Effector CD8-positive, alpha-beta T cell (primary cell): ENCODE measurements at places on chromosomes 2 and 18.

GRCh38 chr18:47731276-47731675 is 199.2 kb downstream of the SMAD2 start:
- no peak for DNase-seq

DNA sequence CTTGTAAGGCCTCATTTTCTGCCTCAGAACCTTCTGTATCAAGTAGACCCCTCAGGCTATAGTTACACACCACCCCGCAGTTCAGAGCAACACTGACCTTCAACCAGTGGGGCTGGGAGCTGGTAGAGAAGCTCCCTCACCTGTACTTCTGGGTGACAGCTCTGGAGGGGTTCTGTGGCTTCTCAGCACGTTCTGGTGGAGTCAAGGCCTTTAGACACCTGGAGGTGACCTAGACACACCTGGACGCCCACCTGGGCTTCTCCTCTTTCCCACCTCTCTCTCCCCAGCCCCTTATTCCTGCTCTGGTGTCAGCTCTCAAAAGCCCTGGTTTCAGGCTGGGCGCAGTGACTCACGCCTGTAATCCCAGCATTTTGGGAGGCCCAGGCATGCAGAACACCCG is 7.3 kb upstream of the CIB4 start:
- DNase-seq: no peak

- DNase-seq: no peak
Observed at GRCh38 chr2:10356439-10356811, 53.7 kb downstream of the HPCAL1 start.

DNA sequence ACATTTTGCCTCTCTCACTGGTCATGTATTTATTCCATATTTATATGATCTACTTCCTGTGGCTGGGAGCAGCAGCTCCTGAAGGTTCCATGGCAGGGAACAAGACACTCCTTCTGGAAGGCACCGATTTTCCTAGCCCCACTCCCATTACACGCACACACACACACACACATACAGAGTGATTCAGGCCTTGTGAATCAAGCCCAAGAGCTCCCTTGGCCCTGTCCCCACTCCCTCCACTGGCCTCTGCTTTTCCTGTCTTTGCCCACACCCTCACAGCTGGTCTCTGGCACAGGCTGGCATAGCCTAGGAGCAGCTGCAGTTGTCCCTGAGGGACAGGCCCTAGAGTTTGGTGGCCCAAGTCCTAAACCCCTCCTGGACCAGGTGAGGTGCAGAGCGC is 201.7 kb downstream of the NAPG start:
- DNase-seq: no peak

DNA sequence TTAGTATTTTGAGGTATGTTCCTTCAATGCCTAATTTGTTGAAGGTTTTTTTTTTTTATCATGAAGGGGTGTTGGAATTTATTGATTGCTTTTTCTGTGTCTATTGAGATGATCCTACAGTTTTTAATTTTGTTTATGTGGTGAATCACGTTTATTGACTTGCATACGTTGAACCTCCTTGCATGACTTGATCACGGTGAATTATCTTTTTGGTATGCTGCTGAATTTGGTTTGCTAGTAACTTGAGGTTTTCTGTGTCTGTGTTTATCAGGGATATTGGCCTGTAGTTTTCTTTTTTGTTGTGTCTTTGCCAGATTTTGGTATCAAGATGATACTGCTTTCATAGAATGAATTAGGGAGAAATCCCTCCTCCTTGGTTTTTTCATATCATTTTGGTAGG is 23.9 kb downstream of the CLIP4 start:
- no peak for DNase-seq

- no peak for DNase-seq
Observed at GRCh38 chr2:2902547-2903281, 474.9 kb downstream of the EIPR1 start.

- DNase-seq: peak; percentile 60
Observed at GRCh38 chr18:45879681-45880655, 54.5 kb downstream of the SIGLEC15 start.

DNA sequence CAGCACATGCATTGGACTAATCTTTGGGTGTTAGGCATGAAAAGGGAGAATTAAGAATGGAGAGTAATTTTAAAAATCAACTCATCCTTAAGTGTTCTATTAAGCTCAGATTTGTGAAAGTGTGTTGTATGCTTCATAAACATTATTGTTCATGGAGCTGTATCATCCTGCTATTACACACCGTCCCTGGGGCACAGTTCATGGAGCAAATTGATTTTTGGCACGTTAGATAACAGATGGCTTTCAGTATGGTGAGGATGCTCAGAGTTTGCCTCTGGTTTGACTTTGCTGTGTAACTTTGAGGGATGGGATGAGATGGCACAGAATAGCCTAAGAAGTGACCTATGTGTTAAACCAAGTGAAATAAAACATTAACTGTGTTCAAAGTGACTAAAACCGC is 97.1 kb downstream of the MGAT5 start:
- no peak for DNase-seq

DNA sequence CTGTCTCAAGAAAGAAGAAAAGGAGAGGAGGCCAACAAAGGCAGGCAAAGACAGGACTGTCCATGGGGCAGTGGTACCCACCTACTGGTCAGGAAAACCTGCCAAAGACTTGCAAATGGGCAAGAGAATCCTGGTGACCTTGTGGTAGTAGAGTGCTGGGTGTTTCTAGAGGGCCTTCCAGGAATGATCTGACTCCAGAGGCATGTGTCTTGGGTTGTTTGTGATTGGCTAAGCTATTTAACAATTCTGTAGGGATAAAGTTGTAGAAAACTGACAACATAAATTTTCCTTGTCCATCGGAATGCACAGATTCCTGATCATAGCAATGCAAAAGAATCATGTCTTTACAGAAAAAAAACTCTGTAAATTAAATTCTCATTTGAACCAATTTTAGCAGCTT is 68.5 kb upstream of the ZNF532 start:
- DNase-seq: no peak

GRCh38 chr2:217890445-217890844 is 112.3 kb downstream of the TNS1 start:
- no peak for DNase-seq

DNA sequence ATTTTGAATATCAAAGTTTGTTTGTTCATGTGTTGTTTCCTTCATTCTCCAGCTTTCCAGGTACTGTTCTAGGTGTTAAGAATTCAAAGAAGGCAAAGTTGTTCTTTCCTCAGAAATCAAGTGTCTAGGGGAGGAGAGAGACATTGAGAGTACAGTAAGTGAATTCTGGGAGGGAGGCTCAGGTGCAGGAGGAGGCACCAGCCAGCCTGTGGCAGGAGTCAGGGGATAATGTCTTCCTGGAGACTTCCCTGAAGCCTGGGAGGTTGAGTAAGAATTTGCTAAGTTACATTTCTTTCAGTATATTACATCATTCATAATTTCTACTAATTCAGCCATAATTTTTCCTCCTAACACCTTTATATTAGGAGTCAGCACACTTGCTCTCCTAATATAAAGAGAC is 462.1 kb downstream of the TDRD15 start:
- no peak for DNase-seq

DNA sequence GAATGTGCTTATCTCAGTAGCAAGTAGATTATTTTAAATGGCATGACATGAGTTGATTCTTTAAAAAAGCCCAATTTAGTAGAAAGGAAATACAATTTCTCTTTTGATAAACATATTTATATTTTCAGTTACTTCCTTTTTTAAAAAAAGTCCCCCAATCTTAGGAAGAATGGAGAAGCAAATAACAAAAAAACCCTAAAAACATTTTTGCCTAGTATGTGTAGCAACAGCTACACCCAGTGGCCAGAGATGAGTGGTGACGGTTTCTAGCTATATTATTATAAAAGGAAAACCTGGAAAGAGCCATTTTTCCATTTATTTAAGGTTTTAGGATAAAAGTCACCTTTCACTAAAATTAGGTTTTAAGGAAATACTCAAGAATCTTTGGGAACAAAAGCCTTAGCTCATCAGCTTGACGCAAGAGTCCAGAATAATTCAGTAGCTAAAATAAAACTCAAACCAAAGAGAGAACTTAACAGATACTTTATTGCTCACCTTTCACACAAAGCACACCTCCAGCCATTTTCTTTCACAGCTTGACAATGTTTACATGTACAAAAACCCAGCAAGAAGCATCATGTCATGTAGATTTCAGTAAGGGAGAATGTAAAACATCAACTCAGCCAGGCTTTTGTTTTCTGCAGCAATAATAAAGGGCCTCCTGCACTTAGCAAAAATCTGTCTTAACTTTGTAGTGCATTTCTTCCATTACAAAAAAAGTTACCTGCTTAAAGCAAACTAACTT is 15.7 kb downstream of the FAM98A start:
- DNase-seq: no peak

GRCh38 chr2:39547811-39548719 is 111.0 kb upstream of the MAP4K3 start:
- no peak for DNase-seq

- DNase-seq: no peak
Observed at GRCh38 chr2:128439031-128439790, 120.5 kb upstream of the HS6ST1 start.

DNA sequence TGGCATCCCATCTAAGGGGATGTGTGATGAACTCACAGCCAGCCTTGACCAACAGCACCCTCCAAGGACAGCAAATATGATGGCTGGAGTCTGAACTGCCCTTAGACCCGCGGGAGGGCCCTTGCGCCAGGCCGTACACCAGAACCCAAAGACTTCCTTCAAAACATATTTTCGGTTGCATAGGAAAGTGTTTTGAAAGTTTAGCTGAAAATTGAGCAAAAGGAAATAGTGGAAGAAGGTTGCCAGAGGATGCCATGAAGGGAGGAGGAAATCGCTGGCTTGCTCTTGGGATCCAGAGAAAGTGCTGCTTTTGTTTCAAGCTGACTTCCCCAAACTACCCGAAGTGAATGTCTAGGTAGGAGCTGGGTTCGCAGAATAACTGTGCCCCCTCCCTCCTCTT is 61.3 kb downstream of the IL1R2 start:
- DNase-seq: no peak

- no peak for DNase-seq
Observed at GRCh38 chr18:76943542-76944339, 121.4 kb downstream of the ZNF236 start.

GRCh38 chr18:74175658-74176057 is 27.3 kb downstream of the TIMM21 start:
- no peak for DNase-seq
